CD8-positive, alpha-beta T cell (primary cell): ENCODE measurements at places on chromosomes 6 and 20.

- peak; percentile 40 for DNase-seq
Observed at GRCh38 chr6:157763129-157763903, 59.7 kb upstream of the SNX9 start.

DNA sequence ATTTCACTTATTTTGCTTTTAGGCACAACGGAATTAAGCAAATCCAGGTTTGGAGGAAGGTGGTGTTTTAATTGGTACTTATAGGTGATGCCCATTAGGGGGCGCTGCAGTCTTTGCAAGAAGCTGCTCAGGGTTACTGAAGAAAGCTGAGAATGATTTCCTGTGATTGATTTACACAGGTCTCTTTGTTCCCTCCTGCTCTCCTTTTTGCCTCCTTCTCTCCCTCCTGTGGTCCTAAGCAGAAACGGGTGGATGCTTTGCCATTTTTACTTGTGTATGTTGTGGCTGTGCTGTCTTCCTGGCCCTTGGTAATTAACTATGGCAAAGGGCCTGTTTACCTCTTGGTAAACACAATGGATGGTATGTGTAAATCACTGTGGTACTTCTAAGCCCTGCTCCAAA is 97.8 kb downstream of the ANKS1A start:
- DNase-seq = peak; percentile 75

GRCh38 chr20:36468149-36469000 is 72.9 kb upstream of the MYL9 start:
- DNase-seq = no peak

DNA sequence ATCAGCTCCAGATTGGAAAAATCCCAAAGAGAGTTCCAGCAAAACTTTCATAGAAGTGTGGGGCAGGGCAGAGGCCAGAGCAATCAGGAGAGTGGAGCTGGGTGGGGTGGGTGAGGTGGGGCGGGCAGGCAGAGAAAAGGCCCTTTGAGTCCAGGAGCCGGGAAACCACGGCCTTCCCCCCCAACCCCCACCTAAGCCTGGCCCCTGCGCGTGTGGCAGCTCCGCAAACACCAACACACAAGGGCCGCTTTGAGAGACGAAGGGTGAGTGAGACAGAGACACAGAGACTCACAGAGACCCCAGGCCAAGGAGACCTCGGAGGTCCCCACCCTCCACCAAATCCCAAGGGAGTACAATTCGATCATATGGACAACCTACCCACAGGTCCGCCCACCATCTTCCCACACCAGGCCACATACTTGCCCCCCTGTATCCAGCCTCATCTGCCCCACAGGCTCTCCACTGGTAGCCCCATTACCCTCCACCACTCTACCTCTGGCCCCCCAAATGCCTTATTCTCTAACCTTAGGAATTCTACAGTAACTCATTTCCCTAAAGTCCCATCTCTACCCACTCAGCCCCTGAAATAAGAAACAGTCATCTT is 1.7 kb downstream of the COL11A2 start:
- no peak for DNase-seq
